Stimulated activated CD8-positive, alpha-beta memory T cell treated with anti-CD3 and anti-CD28 coated beads, Interleukin-2, amount 100 ng/mL, for 1 hour (primary cell): ENCODE measurements at places on chromosomes 3 and 15.

- DNase-seq: no peak
Measured at GRCh38 chr3:8793242-8793641, 23.8 kb upstream of the OXTR start.

GRCh38 chr3:58776231-58776630, 109.7 kb upstream of the FAM3D start:
- DNase-seq: no peak

DNA sequence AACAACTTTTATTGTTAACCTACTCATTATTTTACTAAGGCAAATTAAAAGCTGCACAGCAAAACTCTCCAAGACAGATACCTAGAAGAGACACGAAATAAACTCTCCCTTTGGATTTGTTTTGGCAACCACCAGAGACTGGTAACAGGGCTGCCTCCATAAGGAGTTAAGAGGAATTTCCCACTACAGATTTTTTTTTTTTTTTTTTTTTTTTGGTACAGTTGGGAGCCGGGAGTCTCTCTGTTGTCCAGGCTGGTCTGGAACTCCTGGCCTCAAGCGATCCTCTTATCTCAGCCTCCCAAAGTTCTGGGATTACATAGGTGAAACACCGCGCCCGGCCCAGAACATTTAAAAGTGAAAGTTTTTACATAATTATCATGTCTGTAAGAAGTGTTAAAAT, 73.6 kb upstream of the VGLL4 start:
- no peak for DNase-seq

DNA sequence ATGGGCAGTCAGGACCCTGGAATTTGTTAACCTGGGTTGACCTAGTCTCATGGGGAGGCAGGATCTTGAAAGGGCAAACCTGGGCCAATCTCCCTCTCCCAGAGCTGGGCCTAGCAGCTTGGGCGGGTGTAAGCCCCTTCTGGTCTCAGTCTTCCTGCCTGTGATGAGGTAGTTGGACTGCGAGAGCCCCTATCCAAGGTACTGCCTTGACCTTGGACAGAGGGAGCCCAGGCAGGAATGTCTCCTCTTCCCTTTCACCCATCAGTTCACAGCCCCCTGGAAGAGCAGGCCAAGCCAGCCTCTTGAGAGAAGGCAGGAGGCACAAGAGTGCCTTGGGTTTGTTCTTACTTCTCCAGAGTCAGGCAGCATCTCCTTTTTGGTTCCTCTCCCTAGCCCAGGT, 24.7 kb upstream of the SEMA3F start:
- DNase-seq: no peak

GRCh38 chr3:125079675-125080045, 23.9 kb upstream of the HEG1 start:
- DNase-seq: no peak
